ENCODE measurements at places on chromosomes 5 and 9.

DNA sequence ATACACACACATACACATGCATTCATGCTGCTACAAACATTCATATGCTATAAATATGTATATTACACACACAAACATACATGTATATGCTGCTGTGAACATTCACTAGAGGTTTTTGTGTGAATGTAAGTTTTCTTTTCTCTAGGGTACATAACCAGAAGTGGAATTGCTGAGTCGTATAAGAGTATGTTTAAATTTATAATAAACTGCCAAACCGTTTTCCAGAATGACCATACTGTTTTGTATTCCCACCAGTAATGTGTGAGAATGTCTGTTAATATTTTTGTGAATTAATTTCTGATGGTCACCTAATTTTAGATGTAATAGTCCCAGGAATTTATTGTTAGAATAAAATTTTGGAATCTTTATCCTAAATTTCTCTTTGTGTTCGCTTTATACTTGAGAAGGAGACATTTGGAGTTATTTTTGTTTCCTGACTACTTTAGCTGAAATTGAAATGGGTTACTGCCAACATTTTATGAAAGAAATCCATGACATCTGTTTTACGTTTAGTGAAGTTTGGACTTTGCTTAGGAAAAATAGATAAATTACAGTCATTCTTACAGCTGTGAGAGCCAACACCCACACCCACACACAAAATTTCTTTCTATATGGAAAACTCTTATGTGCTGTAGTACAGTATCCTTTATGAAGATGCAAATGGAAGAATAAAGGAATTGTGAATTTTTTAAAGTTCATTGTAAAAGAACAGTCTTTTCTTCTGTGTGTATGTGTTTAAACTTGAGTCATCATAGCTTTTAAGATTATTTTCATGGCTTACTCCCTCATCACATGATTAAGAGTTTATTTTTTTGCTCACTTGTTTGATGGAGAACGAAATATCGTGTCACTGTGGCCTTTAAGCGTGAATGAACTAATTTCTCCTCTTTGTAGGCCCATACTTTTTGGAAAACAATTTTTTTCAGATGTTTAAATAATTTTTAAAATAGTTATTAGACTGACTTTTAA, 24.3 kb downstream of the CENPP start:
- no peak for DNase-seq

DNA sequence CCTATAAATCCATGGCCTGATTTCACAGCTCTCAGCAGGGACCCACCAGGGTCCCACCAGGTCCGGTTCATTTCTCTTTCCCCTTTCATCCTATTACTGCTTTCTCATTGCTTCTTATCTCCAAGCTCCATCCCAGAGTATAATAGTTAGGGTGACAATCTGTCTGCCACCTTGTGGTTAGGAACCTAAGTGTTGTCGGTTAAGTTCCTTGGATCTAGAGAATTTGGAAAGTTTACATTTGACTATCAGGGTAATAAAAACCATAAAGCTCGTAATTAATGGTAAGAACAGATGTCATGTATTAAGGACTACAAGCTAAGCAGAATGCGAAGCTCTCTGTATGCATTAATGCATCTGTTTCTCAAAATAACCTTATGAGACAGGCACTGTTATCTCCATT, 259.1 kb downstream of the SH3GL2 start:
- DNase-seq, result peak; percentile 21

DNA sequence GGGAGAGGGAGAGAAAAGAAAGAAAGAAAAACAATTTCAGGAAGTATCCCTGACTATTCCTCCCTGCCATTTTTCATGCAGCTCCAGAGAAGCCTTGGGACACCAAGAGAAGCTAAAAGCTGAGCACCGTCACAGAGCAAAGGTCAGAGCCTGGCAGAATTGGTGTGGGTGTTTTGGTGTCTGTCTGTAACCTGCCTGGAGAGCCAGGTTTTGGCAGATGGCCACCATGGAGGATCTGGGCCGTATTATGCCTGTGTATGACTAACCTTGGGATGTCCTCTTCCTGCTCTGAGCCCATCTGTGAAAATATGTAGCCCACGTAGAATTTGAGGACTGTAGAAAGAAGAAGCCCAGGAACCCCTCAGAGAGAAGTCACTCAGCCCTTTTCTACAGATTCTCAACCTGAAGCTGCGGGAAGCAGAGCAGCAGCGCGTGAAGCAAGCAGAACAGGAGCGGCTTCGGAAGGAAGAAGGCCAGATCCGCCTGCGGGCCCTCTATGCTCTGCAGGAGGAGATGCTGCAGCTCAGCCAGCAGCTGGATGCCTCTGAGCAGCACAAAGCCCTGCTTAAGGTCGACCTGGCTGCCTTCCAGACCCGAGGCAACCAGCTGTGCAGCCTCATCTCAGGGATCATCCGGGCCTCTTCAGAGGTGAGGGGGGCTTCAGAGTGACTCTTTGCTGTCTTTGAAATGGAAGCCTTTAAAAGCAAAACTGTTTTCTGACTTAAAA, 18.8 kb downstream of the GLE1 start:
- peak; percentile 42 for DNase-seq

DNA sequence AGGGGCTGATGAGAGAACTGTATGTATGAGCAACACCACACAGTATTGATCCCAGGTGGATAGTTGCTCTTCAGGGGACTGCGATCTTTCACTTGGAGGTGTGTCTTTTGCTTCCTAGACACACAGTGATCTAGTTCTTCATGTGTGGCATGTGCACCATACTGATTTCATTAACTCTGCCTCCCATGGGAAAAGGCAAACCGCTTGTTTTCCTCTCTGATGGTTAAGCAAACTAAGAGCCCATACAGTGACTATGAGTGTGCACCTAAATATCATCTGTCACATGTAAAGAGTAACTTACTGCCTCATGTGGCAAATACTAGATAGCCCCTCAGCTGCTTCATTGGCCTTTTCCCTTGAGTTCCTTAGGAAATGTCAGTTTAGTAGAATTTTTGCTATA, 147.3 kb downstream of the TLE4 start:
- DNase-seq, result no peak

GRCh38 chr9:28820741-28821140, 1247.5 kb upstream of the C9orf72 start:
- no peak for DNase-seq

DNA sequence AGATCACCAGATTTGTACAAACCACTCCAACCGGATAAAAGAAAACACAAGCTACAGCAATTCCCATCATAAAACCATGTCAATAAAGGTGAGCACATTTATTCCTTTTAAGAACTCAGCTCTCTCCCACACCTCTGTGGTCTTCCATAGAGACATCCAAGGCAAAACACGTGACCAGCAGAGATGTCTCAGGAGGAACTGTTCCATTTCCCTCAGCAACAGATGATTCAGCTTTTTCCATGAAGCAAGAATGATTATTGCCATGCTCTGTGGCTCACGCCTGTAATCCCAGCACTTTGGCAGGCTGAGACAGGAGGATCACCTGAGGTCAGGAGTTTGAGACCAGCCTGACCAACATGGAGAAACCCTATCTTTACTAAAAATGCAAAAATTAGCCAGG, 15.8 kb downstream of the GZMK start:
- peak; percentile 41 for DNase-seq

DNA sequence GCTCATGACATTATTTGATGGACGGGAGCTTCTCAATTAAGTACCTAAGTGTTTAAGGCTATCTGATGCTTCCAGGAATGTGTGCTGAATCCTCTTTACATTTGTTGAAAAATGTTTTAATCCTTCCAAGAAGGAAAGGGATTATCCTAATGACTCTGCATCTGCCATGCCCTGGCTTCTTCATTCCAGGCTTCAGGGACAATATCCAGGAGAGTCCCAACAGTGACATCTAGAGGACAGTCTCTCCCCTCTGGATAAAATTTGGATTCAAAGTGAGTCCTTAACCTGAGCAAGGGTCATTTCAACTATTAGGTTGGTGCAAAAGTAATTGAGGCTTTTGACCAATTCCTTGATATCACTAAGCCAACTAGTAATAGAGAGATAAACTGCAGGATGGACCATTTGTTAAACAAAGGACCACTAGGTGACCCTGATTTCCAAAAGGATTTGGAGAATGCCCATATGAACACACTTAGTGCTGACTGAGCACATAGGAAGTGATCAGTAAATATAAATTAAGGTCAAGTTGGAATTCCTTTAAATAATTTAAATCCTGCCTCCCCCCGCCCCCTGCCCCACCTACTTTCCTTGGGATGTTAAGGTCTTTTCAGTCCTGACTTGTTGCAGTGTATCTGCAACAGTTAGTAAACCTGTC, 19.1 kb downstream of the TNFSF8 start:
- peak; percentile 77 for DNase-seq

DNA sequence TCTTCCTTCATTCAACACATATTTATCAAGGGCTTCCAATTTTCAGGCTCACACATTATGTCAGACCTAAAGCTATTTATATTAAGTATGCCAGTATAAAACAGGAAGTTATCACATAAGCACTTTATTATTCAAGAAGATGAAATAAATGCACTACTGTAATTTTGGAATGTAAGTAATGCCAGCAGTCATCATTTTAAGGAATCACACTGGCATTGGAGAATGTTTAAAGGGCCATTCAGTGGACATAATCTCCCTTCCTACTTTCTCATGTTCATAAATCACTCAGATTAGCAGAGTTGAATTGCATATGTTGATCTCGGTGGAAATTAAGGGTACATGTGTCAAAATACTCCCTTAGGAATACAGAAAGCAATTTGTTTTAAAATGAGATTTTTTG, 164.4 kb downstream of the GIN1 start:
- DNase-seq, result no peak

DNA sequence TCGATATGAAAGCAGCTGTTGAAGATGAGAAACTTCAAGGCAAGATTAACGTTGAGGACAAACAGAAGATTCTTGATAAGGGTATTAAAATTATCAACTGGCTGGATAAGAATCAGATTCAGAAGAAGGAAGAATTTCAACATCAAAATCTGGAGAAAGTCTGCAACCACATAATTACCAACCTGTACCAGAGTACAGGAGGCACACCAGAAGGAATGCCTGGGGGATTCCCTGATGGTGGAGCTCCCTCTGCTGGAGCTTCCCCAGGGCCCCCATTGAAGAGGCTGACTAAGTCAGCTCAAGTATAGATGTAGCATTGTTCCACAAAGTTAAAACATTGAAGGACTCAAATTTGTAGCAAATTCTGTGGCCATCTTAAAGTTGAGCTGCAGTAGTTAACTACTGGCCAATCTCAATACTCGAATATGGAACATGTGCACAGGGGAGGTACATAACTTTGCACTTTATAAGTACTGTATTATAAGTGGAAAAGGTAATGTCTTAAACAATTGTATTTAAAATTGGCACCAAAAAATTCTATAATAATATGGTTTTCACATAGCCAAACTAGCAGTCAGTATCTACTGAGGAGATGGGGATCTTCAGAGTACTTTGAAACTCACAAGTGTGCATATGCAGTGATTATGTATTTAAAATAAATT, 237.5 kb downstream of the CHSY3 start:
- peak; percentile 2 for DNase-seq

- DNase-seq, result peak; percentile 25
Observed at GRCh38 chr5:61000887-61001286, 55.9 kb downstream of the NDUFAF2 start.

DNA sequence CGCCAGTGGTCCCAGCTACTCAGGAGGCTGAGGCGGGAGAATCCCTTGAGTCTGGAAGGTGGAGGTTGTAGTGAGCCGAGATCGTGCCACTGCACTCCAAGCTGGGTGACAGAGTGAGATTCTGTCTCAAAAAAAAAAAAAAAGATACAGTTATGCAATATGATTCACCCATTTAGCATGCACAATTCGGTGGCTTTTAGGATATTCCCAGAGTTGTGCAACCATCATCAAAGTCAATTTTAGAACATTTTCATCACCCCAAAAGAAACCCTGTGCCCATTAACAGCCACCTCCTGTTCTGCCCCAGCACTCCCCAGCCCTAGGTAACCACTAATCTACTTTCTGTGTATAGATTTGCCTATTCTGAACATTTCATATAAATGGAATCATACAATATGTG, 4.3 kb upstream of the DHFR start:
- peak; percentile 12 for DNase-seq

DNA sequence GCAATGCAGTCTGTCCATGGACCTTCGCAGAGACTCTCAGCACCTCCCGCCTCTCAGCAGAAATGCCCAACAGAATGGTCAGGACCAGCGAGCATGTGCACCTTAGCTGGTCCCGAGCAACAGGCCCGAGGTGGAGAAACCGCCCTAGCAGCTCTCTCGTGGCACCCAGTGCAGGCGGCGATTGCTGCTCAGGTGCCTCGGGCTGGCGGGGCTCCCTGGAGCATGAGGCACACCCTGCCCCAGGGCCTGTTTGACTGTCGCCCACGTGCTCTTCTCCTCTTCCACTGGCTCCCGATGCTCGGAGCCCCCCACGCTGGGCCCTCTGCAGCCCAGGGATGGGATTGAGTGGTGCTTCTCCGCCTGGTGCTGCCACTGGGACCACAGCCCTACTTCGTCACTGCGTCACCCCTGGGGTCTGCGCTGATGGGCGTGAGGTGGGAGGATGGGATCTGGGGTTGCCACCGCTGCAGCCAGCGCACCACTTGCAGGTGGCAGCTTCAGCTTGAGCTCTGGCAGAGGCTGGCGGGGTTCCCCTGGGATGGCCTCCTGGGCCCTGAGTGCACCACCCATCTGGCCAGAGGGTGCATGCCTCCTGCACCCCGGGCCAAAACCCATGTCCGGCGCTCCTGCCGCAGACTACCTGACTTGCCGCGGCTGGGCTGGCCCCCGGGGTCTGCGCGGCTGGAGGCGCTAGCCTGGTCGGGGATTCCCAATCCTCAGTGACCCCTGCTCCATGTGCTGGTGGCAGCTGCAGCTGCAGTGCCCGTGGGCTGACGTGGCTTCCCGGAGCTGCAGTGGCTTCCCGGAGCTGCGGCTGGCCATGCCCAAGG, 244.2 kb downstream of the FOXD4L6 start:
- no peak for DNase-seq

GRCh38 chr5:124234022-124234769, 512.2 kb downstream of the ZNF608 start:
- DNase-seq, result no peak

DNA sequence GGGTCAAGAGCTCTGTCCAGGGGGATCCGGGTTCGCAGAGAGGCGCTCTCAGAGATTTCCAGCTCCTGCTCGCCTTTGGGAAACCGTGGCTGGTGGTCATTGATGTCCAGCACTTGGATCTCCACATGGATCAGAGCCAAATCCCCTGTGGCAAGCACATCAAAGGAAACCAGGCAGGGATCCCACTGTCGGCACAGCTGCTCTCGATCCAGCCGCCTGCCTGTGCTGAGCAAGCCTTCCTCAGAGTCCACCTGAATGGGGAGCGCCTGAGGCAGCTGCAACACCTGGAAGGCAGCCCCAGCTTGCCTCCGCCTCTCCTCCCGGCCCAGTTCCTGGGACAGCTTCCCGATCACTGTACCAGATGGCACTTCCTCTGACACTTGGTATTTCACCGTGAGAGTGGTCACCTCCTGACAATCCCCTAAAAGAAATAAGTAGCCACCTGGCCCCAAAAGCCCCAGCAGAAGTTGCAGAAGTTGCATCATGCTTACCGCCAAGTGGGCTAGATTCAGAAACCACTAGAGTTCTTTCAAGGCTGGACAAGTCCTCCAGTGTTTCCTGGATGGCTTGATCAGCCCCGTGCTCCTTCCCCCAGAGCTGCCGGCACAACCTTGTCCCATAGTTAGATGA, 520 bp downstream of the PCDH12 start:
- no peak for DNase-seq

GRCh38 chr9:81069923-81070322, 619.4 kb downstream of the TLE1 start:
- DNase-seq, result peak; percentile 85

All from M059J (cell line).